ENCODE measurements at places on chromosomes 2 and 18. TPM values are rescaled to one million over a fixed set of nuclear protein-coding genes. Genes with fewer than 3 reads are reported as not detected.

Gene ASXL3
- 3.3 TPM for polyA plus RNA-seq

Gene UCN
- polyA plus RNA-seq: not detected

Gene LDLRAD4
- 8.3 TPM for polyA plus RNA-seq

Gene ELOA2
- polyA plus RNA-seq: not detected

Gene SERPINB11
- polyA plus RNA-seq: not detected

Gene UGT1A3
- not detected for polyA plus RNA-seq

Gene DYSF
- 12.3 TPM for polyA plus RNA-seq

Gene PROM2
- polyA plus RNA-seq: 0.53 TPM

Gene GBX2
- polyA plus RNA-seq: not detected

Gene PRKAG3
- polyA plus RNA-seq: not detected

Gene TMEM18
- polyA plus RNA-seq: 46.8 TPM

Gene TMEM198
- 6.5 TPM for polyA plus RNA-seq

Gene NCOA1
- polyA plus RNA-seq: 20.2 TPM

Gene CBLN2
- polyA plus RNA-seq: not detected

Gene GPR155
- 1.9 TPM for polyA plus RNA-seq

Gene TNS1
- polyA plus RNA-seq: 278 TPM

Gene RAB17
- polyA plus RNA-seq: 0.38 TPM

Gene CERKL
- polyA plus RNA-seq: 0.13 TPM

Gene ANKRD30BL
- 0.10 TPM for polyA plus RNA-seq

Gene ACTG2
- 478 TPM for polyA plus RNA-seq

Gene KIAA2012
- 0.10 TPM for polyA plus RNA-seq

Gene ARL5A
- polyA plus RNA-seq: 11.6 TPM

Gene FBXO41
- polyA plus RNA-seq: 2.4 TPM

Gene ALPP
- polyA plus RNA-seq: not detected

Gene C2orf78
- not detected for polyA plus RNA-seq

Gene CYP26B1
- 1.5 TPM for polyA plus RNA-seq

Data from ovary (tissue), 10 donors.